GDM1 (cell line): ENCODE measurements at places on chromosomes 7 and 10.
A peak's percentile ranks its signal among the peaks of the same experiment; 100 is the strongest.

- DNase-seq: no peak
Observed at GRCh38 chr7:49643321-49643720, 130.1 kb upstream of the VWC2 start.

GRCh38 chr10:101018600-101019439, 12.1 kb downstream of the PDZD7 start:
- peak; percentile 78 for DNase-seq

- DNase-seq: no peak
Observed at GRCh38 chr7:64905133-64905532, 2.1 kb downstream of the ZNF273 start.

DNA sequence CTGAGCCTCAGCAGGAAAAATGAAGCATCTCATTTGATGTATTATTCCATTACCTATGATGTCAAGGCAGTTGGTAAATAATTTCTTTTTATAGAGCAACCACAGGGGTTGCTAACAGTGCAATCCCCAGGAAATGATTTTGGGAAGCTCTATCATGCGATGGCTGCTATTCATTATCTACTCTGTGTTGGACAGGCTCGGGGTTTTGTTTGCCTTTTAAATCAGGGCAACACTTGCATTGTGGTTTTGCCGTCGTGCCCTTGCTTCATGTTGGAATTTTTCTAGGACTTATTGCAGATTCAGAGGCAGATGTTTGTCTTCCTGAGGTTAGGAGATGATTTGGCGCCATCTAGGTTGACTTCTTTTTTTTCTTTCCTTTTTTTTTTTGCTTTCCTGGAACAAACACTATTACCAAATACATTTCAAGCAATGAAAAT, 128.4 kb downstream of the BICC1 start:
- DNase-seq: peak; percentile 7

DNA sequence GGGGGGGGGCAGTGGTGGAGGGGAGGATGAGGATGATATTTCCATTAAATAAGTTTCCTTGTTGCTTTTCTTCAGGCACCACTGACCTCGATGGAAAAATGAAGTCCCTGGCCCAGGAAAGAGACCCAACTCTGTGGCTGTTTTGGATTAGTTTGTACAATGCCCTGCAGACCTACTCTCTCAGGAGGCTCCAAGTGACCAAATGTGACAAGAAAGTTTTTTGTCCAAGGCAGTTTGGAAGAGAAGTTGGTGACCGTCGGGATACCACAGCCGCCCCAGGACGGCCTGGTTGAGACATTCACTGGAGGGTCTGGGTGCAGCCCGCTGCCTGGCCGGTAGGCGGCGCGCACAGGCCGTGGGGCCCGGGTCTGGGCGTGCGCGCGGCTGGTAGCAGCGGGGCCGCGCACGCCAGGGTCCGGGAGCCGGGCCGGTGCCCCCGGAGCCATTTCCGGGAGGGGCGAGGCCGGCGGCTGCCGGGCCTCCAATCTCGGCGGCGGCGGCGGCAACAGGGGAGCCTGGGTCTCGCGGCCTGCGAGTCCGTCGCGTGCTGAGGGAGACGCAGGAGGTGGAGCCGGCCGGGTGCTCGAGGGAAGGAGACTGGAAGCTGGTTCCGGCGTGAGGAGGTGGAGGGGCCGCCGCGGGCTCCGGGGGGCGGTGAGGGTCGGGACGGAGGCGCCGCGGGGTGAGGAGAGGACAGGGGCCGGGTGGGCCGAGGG, at the start of gene SGPL1:
SGPL1 (plus strand) TSS at position 445 of the 716 bp plus-strand sequence. CDS start 906 bp downstream, outside the sequence.
- peak; percentile 72 for DNase-seq

- no peak for DNase-seq
Observed at GRCh38 chr7:120431016-120431415, 158.0 kb downstream of the KCND2 start.

DNA sequence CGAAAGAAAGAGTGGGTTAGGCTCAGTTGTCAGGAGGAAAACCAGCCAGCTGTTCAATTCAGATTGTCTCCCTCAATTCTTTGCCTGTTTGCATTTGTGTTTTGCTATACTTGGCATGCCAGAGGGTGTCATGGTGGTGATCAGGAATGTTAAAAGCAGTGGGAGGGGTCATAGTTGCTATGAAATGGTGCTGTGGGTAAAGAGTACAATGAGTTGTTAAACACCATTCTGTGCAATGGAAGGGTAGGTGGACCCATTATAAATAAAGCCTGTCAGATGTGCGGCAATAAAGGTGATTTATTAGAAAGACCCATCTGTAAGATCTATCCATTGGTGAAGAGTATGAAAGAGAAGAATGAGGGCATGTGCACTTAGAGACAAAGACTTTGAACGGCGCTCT, 82.2 kb downstream of the MRPL32 start:
- no peak for DNase-seq

- DNase-seq: no peak
Observed at GRCh38 chr10:110742801-110743200, 98.7 kb downstream of the RBM20 start.
